ENCODE measurements at places on chromosomes 16 and 17.

GRCh38 chr17:74008196-74008595 is 195.3 kb upstream of the RPL38 start:
- DNase-seq: no peak

GRCh38 chr16:23694644-23695373 is 16.1 kb downstream of the PLK1 start:
- DNase-seq: no peak

- DNase-seq: no peak
Observed at GRCh38 chr16:22624038-22624799, 113.5 kb downstream of the NPIPB5 start.

DNA sequence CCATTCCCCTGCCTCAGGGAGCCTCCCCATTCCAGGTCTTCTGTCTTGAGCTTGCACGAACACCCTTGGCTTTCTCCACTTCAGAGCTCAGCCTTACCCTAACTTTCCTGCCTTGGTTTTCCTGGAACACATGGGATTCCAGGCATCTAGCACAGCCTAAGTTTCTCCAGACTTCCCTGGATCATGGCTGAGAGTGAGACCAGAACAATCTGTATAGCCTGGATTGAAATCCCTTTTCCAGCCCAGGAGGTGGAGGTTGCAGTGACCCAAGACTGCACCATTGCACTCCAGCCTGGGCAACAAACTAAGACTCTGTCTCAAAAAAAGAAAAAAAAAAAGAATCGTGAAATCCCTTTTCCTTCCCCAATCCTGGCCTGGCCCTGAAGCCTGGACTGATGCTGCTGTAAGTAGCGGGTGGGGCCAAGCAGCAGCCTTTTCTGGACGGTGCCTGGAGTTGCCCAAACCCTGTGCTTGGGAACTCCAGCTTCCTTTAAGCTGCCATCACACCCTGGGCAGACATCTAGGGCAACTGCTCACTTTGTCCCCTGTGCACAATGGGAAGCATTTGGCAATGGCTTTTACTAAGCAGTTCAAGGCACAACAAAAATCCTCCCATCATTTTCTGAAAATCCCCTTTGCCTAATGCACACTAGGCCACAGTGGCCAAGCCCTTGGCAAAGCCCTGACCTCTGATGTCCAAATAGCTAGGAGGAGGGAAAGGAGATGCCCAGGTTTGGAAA is 12.0 kb upstream of the SLC16A5 start:
- no peak for DNase-seq

DNA sequence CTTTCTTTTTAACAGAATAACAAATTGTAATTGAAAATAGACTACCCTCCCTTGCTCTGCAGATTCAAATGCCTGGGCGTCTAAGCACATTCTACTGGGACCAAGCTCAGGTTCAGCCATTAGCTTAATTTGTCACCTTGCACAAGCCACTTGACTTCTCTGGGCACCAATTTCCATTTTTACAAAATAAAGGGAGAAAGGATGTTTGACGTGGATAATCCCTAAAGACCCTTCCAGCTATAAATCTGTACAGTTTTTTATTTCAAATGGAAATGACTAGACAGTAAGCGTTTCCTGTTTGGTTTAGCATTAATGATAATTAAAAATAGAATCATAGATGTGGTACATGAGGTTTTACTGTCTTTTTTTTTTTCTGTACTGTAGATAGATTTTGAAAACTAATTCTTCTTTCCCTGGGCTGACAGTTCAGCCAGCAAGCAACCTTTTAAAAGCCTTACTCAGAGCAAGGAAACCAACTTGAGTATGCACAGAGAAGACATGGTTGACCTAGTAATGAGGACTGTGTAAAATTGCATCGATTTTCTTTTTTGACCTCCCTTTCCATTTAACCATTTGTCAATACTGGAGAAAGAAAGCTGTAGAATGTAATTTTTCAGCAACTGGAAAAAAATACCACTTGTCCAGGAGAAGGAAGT is 1329.5 kb upstream of the CDH8 start:
- DNase-seq: no peak

DNA sequence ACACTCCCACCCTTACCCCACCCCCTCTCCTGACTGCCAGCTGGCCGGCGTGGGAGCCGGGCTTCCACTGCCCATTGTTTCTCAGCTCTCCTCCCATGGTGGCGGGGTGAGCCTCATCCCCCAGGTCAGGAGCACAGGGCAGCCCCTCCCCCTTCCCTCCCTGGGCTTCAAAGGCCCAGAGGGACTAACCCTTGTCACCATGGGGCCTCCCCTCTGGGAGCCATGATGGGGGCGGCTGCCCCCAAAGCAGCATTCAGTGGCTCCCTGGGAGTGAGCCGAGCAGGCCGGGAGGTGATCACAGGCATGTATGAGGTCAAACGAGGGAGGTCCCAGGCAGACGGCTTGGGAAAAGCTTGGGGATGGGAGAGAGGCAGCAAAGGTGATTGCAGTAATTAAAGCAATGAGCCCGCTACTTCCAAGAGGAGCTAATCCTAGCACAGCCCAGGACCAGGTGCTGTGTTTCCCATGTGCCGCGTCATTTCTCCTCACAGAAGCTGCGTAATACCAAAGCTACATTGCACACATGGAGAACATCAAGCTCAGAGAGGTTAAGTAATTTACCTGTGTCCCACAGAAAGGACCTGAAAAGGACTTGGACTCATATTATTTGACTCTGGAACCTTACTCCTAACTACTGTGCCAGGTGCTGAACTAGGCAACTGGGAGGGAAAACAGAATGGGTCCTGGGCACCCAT is 24.5 kb downstream of the CDK5RAP3 start:
- peak; percentile 69 for DNase-seq

DNA sequence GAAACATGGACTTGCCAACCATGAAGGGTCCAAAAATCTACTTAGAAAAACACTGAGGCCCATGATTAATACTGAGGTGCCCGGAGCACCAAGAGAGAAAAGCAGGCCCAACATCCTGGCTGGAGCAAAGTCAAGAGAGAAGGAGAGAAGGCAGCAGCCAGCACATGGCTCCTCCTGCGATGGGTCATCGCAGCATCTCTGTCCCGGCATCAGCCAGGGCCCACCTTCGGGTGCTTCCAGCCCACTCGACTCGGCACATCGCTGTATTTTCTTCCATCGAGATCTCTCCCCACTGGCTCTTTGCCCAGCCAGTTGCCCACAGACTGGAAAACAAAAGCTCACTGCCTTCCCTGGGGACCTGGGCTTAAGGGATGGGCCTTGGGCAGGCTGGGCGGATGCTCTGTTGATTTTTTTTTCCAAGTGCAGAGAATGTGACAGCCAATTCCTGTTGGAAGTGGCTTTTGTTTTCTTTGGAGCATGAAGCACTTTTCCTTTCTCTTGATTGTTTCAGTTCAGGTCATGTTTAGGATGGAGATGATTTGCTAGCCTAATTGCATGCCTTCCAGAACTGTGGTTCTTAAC is 58.1 kb downstream of the CYB5B start:
- peak; percentile 79 for DNase-seq

- no peak for DNase-seq
Observed at GRCh38 chr16:85465328-85466303, 147.5 kb upstream of the GSE1 start.

- DNase-seq: no peak
Observed at GRCh38 chr16:61289141-61289540, 747.1 kb downstream of the CDH8 start.

- DNase-seq: no peak
Observed at GRCh38 chr16:14369734-14370598, 260.1 kb downstream of the PARN start.

GRCh38 chr16:7316281-7316888 is 16.3 kb upstream of the RBFOX1 start:
- no peak for DNase-seq

- DNase-seq: peak; percentile 20
Observed at GRCh38 chr17:39653662-39654331, 11.4 kb upstream of the TCAP start.

GRCh38 chr16:2527071-2527783 is 4.0 kb downstream of the CEMP1 start:
- DNase-seq: no peak

GRCh38 chr17:77444984-77445759 is 304.4 kb downstream of the SEC14L1 start:
- no peak for DNase-seq

- no peak for DNase-seq
Observed at GRCh38 chr16:4879049-4879448, 31.8 kb downstream of the UBN1 start.

GRCh38 chr17:82647593-82648164 is 565 bp downstream of the WDR45B start:
- DNase-seq: no peak

All from NCI-H524 (cell line).